Lower lobe of right lung (tissue), 2 donors: ENCODE measurements at places on chromosomes 5 and 9.

- DNase-seq = no peak
These were observed 1168.2 kb downstream of the CDH12 start for GRCh38 chr5:21684992-21685391.

GRCh38 chr9:77474936-77475335 is 173.2 kb downstream of the GNA14 start:
- DNase-seq = no peak

DNA sequence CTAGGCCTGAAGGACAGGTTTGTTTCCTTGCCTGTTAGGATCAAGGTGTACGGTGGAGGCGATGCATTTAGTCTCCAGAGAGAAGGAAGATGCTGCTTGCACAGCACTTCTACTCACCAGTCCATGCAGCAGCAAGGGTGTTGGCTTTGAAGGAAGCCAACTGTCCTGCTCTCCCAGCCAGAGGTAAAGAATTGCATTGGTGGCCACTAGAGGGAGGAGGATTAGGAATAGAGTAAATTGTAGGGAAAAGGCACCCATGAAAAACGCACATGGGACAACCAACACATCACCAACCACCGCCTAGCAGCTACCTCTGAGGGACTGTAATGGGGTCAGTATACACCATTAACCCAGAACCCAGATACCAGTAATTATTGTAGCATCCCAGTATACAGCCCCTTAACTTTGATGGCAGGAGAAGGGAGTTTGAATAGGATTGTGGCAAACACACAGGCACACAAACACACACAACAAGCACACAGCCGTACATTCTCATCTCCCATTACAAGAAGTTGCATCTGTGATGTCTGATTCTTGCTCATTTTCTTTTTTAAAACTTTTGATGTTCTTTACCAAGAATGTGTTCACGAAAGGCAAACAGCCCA is 267.7 kb downstream of the ADAMTS6 start:
- DNase-seq = no peak

DNA sequence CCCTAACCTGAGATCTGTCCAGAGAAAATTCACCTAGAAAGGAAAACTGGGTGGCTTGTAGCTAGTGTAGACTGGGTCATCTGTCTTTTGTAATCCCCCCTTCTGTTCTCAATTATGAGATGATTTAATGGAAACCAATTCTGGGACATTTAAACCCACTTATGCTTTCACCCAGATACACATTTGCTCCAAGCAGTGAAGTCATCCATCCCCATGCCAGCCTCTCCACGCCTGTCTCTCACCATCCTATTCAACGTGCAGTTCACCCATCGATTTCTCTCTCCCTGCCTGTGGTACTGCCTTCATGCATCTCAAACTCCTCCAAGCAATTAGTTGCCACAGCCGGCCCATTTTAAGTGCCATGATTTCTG is 1.8 kb downstream of the PHF19 start:
- DNase-seq = no peak

- DNase-seq = no peak
These were observed 371.2 kb downstream of the NFIB start for GRCh38 chr9:13942695-13943094.

GRCh38 chr5:88556406-88556805 is 287.8 kb upstream of the TMEM161B start:
- no peak for DNase-seq

GRCh38 chr5:149803641-149804468 is 73.7 kb downstream of the PPARGC1B start:
- DNase-seq = no peak

DNA sequence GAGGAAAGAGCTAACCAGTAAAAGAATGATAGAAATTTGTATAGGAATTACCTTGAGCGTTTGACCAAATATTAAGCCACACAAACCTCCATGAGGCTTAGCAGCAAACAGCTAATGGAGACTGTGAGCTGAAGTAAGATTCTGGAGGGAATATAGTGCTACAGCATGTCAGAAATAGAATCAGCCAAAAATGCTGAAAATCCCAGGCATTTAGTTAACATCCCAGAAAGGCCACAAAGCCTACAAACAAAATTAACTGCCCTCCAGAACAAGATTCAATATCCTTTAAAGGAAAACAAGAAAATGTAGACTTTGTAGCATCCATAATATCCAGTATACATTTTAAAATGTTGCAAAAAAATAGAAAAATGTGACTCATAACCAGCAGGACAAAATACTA is 257.8 kb upstream of the TUSC1 start:
- no peak for DNase-seq

DNA sequence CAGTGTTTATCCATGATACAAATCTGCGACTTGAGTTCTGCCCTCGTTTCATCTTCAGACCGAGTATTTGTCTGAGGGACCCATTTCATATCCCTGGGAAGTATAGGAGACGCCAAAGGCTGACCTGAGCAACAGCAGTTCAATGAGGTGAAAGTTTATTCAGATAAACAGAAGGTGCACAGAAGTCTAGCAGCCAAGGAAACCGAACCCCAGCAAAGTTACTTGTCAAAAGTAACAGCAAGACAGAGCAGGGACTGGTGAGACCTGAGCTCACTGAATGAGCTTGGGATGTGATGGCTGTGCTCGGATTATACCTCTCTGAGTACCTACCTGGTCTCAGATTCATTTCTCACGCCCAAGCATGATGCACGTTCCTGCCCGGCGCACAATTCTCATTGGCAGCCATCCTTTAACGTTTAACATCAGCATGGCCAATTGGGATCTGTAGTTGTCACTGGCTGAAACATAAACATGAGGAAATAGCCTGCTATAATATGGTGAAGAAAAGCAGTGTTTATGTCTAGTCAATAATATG is 599 bp downstream of the LYRM7 start:
- DNase-seq = no peak

GRCh38 chr9:2227144-2227867 is 212.2 kb downstream of the SMARCA2 start:
- no peak for DNase-seq

GRCh38 chr9:123287639-123288038 is 19.3 kb upstream of the STRBP start:
- DNase-seq = no peak

DNA sequence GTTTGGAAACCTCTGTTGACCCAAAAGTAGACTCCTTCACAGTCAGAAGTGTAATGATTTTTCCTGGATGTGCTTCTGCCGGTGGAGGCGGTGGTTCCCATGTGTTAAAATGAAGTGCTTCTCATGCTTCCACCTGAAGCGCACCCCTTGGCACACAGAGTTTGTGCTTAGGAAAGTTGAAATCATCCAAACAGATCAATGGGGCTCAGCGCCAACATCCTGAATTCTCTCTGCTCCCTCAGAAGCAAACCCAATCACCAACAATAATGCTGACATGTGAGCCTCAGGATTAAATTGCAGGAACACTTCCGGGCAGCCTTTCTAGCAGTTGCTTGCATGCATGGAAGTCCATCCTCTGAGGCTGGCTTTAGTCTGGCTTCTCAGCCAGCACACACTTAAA is 71.0 kb downstream of the MED10 start:
- DNase-seq = no peak

GRCh38 chr9:90064248-90064647 is 459.4 kb downstream of the GADD45G start:
- no peak for DNase-seq

- no peak for DNase-seq
These were observed 40.0 kb upstream of the CDH6 start for GRCh38 chr5:31153521-31153920.

- DNase-seq = no peak
These were observed 26.2 kb upstream of the RICTOR start for GRCh38 chr5:39100301-39100850.

- peak; percentile 87 for DNase-seq
These were observed 48.9 kb downstream of the DAB2IP start for GRCh38 chr9:121700165-121700831.

DNA sequence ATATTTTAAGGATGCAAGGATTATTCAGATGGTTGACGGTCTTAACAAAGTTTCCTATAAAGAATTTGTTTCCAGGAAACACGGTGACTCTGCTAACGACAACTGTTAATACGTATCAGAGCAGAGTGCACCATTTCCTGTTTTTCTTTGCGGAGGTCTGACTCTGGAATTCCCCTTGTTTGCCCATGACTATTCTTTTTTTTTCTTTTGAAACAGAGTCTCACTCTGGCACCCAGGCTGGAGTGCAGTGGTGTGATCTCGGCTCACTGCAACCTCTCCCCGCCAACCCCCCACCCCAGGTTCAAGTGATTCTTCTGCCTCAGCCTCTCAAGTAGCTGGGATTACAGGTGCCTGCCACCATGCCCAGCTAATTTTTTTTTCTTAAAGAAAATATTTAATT is 115.9 kb downstream of the CDC42SE2 start:
- DNase-seq = no peak

GRCh38 chr5:1952444-1953099 is 69.8 kb upstream of the IRX4 start:
- DNase-seq = no peak

GRCh38 chr5:175444905-175445456 is 999 bp upstream of the DRD1 start:
- DNase-seq = no peak

DNA sequence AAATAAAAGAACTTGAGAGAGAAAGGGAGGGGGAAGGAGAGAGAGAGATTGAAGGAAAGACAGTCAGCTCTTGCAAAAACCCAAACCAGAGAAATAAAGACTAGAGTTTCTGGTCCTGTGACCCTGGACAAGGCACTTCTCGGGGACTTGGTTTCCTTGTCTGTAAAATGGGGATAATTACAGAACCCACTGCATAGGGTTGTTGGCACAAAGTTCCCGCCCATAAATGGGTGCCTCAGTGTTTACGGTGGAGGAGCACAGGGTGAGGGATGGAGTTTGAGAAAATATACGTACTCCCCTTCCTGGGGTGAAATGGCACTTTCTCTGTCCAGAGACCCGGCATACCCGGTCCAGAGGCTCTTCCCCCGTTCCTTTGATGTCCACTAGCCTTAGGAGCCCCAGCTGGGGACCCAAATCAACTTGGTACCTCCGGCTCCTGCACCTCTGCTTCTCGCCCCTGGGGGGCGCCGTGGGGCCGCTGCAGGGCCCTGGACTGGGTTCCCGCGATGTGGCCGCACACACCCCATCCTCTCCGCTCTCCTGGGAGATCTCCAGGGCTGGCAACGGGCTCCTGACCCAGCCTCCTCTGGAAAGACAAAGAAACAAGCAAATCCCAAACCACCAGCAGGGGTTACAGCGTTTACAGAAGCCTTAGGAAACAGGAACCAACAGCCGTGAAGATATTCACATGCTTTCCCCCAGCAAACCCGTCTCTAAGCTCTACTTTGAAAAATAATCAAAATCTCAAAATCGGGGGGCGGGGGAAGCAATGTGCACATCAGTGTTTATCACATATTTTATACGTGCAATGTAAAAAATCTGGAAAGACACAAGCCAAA is 26.3 kb downstream of the PTGES start:
- DNase-seq = peak; percentile 63

DNA sequence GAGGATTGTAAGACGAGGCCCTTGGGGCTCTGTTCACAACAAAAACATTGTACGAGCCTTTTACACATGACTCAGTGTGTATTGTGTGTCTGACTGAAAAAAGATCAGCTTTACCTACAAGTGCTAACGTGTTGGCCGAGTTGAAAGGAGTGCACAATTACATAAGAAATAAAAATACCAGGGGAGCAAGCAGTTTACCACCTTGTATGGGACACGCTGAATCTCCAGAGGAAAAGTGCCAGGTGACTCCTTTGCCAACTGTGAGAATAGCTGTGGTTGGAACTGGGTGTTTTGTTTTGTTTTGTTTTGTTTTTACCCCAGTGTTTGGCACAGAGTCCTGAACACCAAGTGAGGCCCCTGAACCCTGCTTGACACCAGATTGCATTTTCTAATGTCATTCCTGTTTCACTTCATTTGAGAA is 32.8 kb upstream of the ZSWIM6 start:
- DNase-seq = no peak

DNA sequence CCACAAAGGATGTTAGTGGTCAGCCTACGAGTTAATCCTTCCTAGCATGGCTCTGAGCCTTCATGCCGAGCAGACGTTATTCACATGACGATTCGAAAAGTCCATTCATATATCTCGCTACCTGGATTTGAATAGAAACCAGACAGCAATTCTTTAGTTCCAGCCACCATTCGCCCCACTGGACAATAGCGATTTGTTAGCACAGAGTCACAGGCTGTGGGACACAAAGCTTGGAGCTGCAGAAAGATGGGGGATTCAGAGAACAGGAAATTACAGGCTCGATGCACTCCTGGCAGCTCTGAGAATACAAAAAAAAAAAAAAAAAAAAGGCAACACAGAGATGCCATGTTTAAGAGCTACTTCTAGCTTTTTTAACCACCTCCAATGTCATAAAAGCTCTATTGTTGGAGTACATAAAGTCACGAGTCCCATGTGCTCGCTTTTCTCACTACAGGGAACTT is 110.7 kb downstream of the NR6A1 start:
- no peak for DNase-seq

GRCh38 chr9:102185371-102185770 is 446.9 kb upstream of the GRIN3A start:
- no peak for DNase-seq

DNA sequence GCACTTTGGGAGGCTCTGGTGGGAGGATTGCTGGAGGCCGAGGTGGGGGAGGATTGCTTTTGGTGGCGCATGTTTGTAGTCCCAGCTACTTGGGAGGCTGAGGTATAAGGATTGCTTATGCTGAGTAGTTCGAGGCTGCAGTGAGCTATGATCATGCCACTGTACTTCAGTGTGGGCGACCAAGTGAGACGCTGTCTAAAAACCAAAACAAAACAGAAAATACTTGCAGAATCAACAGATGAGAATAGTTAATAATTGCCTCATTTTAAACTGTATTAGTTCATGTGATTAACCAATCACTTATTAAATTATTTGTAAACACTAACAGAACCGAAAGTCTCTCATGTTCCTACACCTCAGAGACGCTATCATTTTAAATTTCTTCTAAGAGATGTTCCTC is 118.1 kb downstream of the CCDC171 start:
- no peak for DNase-seq

DNA sequence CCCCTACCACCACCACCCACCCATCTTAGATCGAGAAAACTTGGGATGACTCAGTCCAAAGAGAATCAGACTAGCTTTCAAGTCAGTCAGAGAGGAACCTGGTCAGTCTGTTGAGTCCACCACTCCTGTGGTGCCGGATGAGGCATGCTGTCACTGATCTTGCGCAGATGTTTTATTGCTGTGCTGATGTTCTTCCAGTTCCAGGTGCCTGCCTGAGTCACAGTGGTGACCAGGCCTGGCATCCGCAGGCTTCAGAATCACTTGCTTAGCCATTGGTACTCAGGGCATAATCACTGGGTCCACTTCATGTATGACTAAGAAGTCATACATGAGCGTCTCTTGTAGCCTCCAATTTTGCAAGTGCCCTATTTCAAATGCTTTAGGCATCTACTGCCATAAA is 114.1 kb downstream of the MUSK start:
- DNase-seq = no peak
